Neural progenitor cell (in vitro differentiated cells): ENCODE measurements at places on chromosomes 12 and 14. TPM values are rescaled to one million over a fixed set of nuclear protein-coding genes. Genes with fewer than 3 reads are reported as not detected.

- H3K27me3 ChIP-seq = no peaks in the 10 kb centered on the region
- no peaks in the 10 kb centered on the region for H3K36me3 ChIP-seq
- peaks cover 19% of the 10 kb centered on the region for H3K4me1 ChIP-seq
- DNase-seq = no peak
- H3K27ac ChIP-seq = no peak overlapping the region
- H3K4me3 ChIP-seq = no peak overlapping the region
Observed at GRCh38 chr14:33271216-33271615, 332.5 kb downstream of the NPAS3 start.

DNA sequence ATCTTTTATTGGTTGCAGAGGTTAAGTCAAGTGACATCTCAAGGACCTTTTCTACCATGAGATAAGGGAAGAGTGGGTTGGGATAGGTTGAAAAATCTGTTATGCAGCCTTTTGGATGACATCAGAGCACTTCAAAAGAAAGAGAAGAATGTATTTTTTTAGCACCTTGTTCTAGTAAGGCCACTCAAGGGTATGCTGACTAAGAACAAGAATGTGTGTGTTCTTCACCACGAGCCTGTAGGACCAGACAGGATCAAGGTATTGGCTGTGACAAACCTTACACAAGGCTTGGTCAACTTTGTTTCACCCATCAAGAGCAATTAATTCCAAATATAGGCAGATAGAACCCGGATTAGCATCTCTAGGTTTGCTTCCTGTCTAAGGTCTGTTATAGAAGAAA lies 142.5 kb downstream of the SAMD4A start:
- H3K36me3 ChIP-seq = no peaks in the 10 kb centered on the region
- no peak for DNase-seq
- no peak overlapping the region for H3K27ac ChIP-seq
- H3K4me1 ChIP-seq = no peaks in the 10 kb centered on the region
- no peak overlapping the region for H3K4me3 ChIP-seq
- no peaks in the 10 kb centered on the region for H3K27me3 ChIP-seq

DNA sequence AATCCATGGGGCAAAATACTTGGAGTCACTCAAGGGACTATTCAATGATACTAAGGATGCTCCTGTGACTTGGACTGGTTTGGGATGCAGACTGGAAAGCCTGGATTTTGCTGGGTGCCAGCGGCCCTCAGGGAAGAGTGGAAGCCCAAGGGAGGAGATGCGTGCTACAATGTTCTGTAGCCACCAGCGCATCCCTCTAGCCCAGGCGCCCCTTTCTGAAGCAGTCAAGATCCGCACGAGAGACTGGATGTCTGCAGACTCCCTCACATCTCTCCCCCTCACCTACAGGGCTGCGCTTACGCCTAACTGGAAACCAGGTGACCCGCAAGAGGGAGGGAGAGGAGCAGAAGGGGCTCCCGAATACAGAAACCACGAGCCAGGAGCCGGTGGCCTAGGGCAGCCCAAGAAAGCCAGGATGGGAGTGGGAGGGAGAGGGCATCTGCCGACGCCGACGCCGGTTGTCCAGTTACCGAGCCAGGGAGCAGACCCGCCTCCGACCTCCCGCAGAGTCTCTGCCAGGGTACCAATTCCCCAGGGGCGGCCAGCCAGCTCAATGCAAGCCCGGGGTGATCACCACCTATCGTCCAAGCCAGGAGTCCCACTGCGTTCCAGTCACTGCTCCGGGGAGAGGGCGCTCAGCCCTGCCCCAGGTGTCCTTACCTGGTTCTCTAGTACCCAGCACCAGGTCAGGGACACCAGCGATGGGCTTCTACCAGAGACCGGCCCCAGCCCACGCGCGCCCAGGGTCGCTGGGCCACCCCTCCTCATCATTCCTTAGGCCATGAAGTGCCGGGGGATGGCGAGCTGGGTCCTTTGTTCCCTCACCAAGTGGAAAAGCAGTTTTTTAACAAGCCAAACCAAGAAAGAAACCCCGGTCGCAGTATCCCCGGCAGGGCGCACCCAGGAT lies 1.2 kb downstream of the NTN4 start:
- peak; percentile 48 for DNase-seq
- no peaks in the 10 kb centered on the region for H3K36me3 ChIP-seq
- H3K4me1 ChIP-seq = peaks cover 16% of the 10 kb centered on the region
- H3K27ac ChIP-seq = no peak overlapping the region
- H3K27me3 ChIP-seq = peaks cover 84% of the 10 kb centered on the region

GRCh38 chr12:81779216-81779615 lies 20.1 kb upstream of the PPFIA2 start:
- H3K36me3 ChIP-seq = no peaks in the 10 kb centered on the region
- H3K4me1 ChIP-seq = no peaks in the 10 kb centered on the region
- H3K4me3 ChIP-seq = no peak overlapping the region
- no peak overlapping the region for H3K27ac ChIP-seq
- no peaks in the 10 kb centered on the region for H3K27me3 ChIP-seq

GRCh38 chr12:123389560-123390351 lies 5.8 kb downstream of the KMT5A start:
- peaks cover 48% of the 10 kb centered on the region for H3K27me3 ChIP-seq
- H3K36me3 ChIP-seq = no peaks in the 10 kb centered on the region
- peaks cover 15% of the 10 kb centered on the region for H3K4me1 ChIP-seq
- peak overlapping the region; percentile 79 for H3K4me3 ChIP-seq
- no peak overlapping the region for H3K27ac ChIP-seq

DNA sequence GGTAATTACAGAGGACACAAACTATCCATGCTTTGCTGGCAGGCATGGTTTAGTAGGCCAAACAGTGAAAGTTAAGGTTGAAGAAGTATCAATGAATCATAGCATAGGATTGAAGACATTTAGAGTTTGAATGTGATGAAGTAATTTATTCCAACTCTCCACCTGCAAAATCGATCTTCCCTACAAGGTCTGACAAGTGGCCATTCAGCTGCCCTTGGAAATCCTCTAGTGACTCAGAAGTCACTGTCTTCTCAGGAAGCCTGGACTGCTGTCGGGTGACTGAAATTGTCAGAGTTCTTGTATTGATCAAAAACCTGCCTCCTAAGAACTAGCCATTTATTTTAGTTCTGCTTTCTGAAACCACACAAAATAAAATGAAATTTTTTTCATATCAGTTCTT lies 17.7 kb upstream of the STXBP6 start:
- no peaks in the 10 kb centered on the region for H3K27me3 ChIP-seq
- H3K4me3 ChIP-seq = no peak overlapping the region
- H3K36me3 ChIP-seq = no peaks in the 10 kb centered on the region
- H3K27ac ChIP-seq = no peak overlapping the region
- H3K4me1 ChIP-seq = no peaks in the 10 kb centered on the region

DNA sequence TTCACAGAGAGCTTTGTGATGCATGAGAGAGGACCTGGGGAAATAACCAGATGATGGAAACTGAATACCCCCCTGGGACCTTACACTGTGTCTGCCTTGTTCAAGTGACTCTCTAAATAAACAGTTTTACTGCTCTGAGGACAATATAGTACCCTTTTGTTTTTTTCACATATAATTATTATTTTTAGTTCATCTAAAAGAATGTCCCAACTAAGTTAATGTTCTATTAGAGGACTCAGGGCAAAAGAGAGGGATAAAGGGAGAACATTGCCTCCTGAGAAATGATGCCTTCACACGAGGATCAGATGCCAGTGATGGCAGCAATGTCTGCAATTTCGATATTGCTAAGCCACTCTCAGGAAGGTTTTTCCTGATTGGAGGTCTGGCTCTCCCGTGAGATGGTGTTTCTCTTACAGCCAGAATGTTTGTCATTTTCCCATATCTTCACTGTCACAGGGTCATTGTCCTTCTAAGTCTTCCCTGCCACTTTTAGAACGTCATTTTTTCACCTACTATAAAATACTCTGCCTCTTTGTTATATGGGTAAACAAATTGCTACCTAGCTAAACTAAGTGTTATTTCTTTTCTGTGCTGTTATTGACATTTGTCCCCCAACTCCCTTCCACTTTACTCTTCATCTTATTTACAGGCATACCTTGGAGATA lies 201.6 kb downstream of the RAD51B start:
- no peaks in the 10 kb centered on the region for H3K36me3 ChIP-seq
- DNase-seq = no peak
- H3K4me3 ChIP-seq = no peak overlapping the region
- H3K27me3 ChIP-seq = no peaks in the 10 kb centered on the region
- H3K4me1 ChIP-seq = peaks cover 10% of the 10 kb centered on the region

GRCh38 chr12:13390381-13390861 lies 193.9 kb downstream of the EMP1 start:
- H3K4me3 ChIP-seq = no peak overlapping the region
- H3K36me3 ChIP-seq = no peaks in the 10 kb centered on the region
- no peaks in the 10 kb centered on the region for H3K27me3 ChIP-seq
- no peak for DNase-seq
- no peak overlapping the region for H3K27ac ChIP-seq

DNA sequence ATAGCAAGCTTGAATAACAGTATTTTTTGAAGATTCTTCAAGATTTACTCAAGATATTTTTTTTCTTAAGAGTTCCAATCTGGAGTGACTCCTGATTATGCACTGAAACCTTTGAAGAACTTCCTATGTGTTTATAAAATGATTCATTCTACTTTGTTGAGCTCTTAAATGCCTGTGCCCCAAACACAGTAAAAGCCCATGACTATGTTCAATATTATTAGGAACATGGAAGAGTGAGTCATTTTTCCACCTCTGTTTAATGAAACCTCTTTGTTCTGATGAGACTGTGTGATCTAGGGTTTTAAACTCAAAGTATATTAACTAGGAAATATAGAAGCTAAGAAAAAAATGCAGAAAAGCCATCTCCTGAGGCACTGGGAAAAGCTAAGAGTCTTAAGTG lies 415.0 kb upstream of the FBXO33 start:
- DNase-seq = no peak
- peaks cover 23% of the 10 kb centered on the region for H3K4me1 ChIP-seq
- H3K36me3 ChIP-seq = no peaks in the 10 kb centered on the region
- no peaks in the 10 kb centered on the region for H3K27me3 ChIP-seq

DNA sequence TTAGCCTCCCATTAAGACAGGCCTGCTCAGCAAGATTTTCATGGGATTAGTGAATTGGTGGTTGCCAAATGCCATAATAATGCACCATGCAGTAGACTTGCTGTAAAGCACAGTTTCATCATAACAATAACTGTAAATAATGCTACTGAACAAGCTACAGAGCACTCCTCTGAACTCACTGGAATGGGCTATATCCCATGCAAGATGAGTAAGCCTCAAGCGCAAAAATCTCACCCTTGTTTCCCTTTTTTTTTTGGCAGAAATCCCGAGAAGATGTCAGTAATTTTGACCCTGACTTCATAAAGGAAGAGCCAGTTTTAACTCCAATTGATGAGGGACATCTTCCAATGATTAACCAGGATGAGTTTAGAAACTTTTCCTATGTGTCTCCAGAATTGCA lies 145.9 kb upstream of the HIF1A start:
- H3K27ac ChIP-seq = no peak overlapping the region
- no peak for DNase-seq
- no peaks in the 10 kb centered on the region for H3K36me3 ChIP-seq
- H3K4me3 ChIP-seq = no peak overlapping the region
- H3K27me3 ChIP-seq = no peaks in the 10 kb centered on the region
- H3K4me1 ChIP-seq = peaks cover 21% of the 10 kb centered on the region

DNA sequence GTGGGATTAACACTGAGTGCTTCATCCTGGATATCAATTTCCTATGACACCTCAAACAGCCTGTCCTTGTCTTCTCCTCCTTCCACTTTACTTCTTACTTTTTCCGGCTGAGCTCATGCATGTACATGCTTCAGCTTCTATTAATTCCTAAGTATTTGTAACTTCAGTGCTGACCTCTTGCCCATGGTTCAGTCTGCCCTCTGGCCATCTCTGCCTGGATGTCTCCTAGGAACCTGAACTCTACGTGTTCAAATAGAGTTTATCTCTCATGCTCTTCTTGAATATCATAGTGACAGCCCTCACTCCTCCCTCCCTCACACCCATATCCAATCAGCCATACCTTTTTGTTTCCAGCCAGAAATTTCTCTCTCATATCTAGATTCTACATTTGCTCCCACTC lies 141.6 kb downstream of the ATP23 start:
- peaks cover 19% of the 10 kb centered on the region for H3K4me1 ChIP-seq
- no peak overlapping the region for H3K27ac ChIP-seq
- no peak overlapping the region for H3K4me3 ChIP-seq
- no peaks in the 10 kb centered on the region for H3K27me3 ChIP-seq

GRCh38 chr14:68651075-68651474 lies 141.8 kb downstream of the ZFP36L1 start:
- H3K36me3 ChIP-seq = no peaks in the 10 kb centered on the region

DNA sequence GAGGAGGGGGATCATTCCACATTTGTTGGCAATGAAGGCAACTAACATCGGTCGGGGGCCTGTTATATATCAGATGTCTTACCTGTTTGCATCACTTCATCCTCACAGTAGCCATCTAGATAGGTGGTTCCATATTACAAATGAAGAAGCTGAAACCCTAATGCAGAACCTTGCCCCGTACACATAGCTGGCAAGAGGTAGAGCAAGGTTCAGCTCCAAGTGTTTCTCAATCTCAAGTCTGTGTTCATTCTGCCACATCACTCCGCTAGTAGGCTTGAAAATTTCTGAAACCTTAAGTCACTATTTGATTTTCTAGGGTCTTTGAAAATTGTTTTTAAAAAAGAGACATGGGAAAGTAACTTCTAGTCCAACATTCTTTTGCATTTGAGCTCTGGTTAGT lies 17.0 kb downstream of the AVPR1A start:
- no peaks in the 10 kb centered on the region for H3K36me3 ChIP-seq
- no peaks in the 10 kb centered on the region for H3K27me3 ChIP-seq

GRCh38 chr12:6963791-6964413 lies 6.6 kb downstream of the PHB2 start:
- H3K4me3 ChIP-seq = no peak overlapping the region
- DNase-seq = no peak
- no peak overlapping the region for H3K27ac ChIP-seq
- H3K4me1 ChIP-seq = peaks cover 20% of the 10 kb centered on the region
- no peaks in the 10 kb centered on the region for H3K27me3 ChIP-seq

- no peak overlapping the region for H3K4me3 ChIP-seq
- H3K4me1 ChIP-seq = no peaks in the 10 kb centered on the region
- H3K36me3 ChIP-seq = no peaks in the 10 kb centered on the region
- DNase-seq = peak; percentile 20
- no peaks in the 10 kb centered on the region for H3K27me3 ChIP-seq
Observed at GRCh38 chr12:78402366-78403134, 462.0 kb upstream of the SYT1 start.

- DNase-seq = no peak
- H3K4me1 ChIP-seq = no peaks in the 10 kb centered on the region
- H3K36me3 ChIP-seq = no peaks in the 10 kb centered on the region
- no peak overlapping the region for H3K4me3 ChIP-seq
- no peak overlapping the region for H3K27ac ChIP-seq
Observed at GRCh38 chr12:103640410-103640809, 53.3 kb downstream of the STAB2 start.

- H3K27ac ChIP-seq = no peak overlapping the region
- H3K36me3 ChIP-seq = no peaks in the 10 kb centered on the region
- no peak overlapping the region for H3K4me3 ChIP-seq
- no peaks in the 10 kb centered on the region for H3K4me1 ChIP-seq
Observed at GRCh38 chr12:7750350-7750749, 3.2 kb upstream of the CLEC4C start.

GRCh38 chr12:52531566-52532300 lies 11.5 kb upstream of the KRT5 start:
- DNase-seq = no peak
- no peaks in the 10 kb centered on the region for H3K36me3 ChIP-seq
- H3K4me3 ChIP-seq = no peak overlapping the region
- no peak overlapping the region for H3K27ac ChIP-seq

GRCh38 chr14:61296719-61297502 lies 15.8 kb upstream of the TMEM30B start:
- H3K27me3 ChIP-seq = no peaks in the 10 kb centered on the region
- DNase-seq = no peak
- no peaks in the 10 kb centered on the region for H3K36me3 ChIP-seq

The RND1 gene
- 9.8 and 16.7 TPM in 2 replicates for total RNA-seq

The LBHD2 gene
- not detected in 2 replicates for total RNA-seq

The APOF gene
- not detected in 2 replicates for total RNA-seq

The A2M gene
- 0.03 TPM in 1 of 2 replicates, not detected in the other for total RNA-seq

The TMEM52B gene
- total RNA-seq = not detected in 2 replicates

The NANOG gene
- total RNA-seq = not detected in 2 replicates

The PDE3A gene
- 0.22 and 0.47 TPM in 2 replicates for total RNA-seq

The NINJ2 gene
- 0.37 TPM in 1 of 2 replicates, not detected in the other for total RNA-seq

The IL31 gene
- total RNA-seq = not detected in 2 replicates

The LAG3 gene
- 0.45 and 2.9 TPM in 2 replicates for total RNA-seq
